ENCODE measurements at places on chromosomes 3 and 15. TPM values are rescaled to one million over a fixed set of nuclear protein-coding genes. Genes with fewer than 3 reads are reported as not detected.

The PPP1R14D gene
- 0.69 TPM for polyA plus RNA-seq

DNA sequence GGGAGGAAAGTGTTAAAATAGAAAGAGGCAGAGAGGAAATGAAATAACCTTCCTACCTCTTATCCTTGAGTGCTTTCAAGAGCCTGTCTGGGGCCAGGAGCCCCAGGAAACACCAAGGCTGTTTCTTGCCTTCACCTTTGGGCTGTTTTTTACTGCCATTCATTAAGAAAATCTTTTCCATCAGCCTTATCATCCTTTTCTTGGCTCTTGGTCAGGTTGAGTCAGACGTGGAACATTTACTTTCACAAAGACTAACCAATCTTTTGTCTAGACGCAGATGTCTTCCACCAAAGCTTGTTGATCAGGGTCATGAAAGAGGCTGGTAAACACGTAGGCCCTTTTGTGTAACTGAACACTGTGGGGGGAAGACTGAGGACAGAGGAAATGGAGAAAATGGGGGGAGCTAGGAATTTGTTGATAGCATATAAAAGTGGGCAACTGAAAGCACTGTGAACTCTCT is 151.0 kb upstream of the THBS1 start:
- DNase-seq, result peak; percentile 28

The LMAN1L gene
- not detected for polyA plus RNA-seq

DNA sequence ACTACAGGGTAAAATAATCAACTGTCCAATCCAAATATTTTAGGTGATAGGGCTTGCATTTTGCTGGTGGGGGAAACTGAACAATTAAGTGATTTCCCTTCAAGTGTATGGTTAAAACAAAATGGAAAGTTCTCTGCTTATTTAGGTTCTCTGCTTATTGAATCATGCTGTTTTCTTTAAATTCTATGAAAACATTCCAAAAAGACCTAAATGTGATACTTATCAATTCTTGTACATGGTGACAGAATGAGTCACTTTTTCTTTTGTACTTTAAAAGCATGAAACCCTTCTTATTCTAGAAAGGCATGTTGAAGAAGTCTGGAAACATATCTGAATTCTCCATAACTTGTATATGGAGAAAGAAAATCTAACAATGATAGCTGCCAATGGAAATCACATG is 192.6 kb downstream of the FMN1 start:
- no peak for DNase-seq

GRCh38 chr15:85354461-85354860 is 25.9 kb upstream of the AKAP13 start:
- DNase-seq, result no peak

DNA sequence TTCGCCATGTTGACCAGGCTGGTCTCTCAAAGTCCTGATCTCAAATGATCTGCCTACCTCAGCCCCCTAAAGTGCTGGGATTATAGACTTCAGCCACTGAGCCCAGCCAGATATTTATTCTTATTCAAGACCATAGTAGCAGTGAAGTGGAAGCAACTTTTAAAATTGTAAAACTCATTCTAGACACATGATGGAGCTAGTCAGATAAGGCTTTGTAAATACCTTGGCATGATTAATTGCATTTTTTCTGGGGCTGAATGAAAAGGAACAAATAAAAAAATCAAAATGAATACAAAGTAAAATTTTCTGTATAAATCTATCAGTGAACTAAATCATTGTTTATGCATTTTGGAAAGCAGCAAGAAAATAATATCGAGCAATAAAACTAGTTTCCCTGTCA is 4.1 kb upstream of the MYO1E start:
- DNase-seq, result no peak

The GRAMD1C gene
- 25.2 TPM for polyA plus RNA-seq

DNA sequence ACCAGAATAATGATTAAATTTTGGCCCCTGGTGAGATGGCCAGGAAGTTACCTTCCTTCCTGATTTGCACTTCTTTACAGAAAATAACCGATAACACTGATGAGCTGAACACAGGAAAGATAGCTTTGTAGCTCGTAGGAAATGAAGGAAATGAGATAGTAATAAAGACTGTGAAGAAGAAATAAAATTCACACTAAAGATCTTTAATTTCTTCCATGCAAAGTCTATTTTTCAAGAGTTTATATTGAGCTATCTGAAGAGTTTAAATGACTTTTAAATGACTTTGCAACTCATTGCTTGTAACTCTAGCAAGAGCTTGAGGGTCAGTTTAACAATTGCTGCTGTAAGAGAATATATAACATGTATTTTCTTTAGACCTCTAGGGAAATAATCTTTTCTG is 543.0 kb downstream of the UNC13C start:
- DNase-seq, result no peak

GRCh38 chr3:14795996-14796395 is 22.8 kb upstream of the FGD5 start:
- DNase-seq, result no peak
